ENCODE measurements at places on chromosomes 16 and 17.

DNA sequence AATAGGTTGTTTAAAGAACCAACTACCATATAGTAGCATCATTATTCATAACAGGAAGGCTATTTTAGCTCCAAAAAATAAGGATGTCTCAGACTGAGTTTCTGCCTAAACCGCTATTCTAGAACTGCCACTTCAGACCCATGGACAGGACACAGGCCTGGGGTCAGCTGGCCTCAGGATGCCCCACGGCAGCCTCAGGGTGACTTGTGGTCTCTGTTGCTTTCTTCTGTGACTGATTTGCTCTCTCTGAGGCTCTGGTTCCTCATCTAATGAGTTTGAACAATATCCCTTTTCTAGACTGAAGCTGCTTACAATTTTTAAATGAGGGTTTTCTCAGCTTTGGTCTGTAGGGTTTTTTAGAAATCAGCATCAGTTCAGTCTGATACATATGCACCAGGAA lies 31.8 kb upstream of the IRF8 start:
- DNase-seq, result no peak

DNA sequence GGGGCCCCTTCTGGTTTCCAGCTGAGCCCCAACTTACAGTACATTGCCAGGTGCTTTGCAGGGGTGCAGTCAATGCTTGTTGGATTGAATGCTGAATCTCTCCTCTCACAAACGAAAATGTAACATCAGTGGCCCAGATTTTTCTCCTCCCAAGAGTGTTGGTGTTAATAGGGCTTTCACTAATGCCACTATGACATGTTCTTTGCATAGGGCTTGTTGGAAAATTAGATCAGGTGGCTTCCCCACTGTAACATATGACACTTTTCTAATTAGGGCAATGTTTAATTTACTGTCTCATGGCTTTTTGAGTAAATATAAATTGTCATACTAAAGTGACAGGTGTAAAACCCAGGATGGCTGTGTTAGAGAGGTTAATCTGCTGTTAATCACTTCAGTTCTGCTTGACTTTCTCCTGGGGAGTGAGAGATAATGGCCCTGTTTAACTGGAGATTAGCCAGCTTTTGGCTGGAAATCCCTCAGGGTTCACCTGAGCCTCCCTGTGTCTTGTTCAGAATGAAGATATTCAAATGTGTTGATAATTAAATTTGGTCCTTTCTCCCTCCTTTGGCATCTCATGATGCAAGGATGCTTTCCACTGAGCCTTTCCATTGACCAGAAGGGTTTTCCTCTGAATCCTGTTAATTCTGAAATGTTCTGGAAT lies 502.3 kb downstream of the RBFOX1 start:
- DNase-seq, result no peak

- no peak for DNase-seq
Measured at GRCh38 chr17:60248618-60249289, 99.0 kb downstream of the CA4 start.

DNA sequence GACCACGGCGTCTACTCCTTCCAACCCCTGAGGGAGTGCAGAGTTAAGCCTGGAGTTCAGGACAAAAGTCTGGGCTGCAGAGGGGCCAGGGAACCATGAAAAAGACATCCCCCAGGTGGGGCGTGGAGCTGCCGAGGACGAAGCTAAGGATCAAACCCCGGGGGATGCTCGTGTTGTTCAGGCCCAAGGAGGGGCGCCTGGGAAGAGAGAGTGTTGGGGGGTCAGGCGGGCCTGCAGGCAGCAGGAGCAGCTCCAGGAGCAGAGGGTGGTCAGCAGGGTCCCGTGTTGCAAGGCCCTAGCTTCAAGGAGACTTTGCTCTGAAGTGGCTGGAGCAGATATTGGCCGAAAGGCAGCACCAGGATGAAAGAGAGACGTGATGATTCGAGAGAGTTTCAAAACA lies 26.7 kb downstream of the NECAB2 start:
- no peak for DNase-seq

DNA sequence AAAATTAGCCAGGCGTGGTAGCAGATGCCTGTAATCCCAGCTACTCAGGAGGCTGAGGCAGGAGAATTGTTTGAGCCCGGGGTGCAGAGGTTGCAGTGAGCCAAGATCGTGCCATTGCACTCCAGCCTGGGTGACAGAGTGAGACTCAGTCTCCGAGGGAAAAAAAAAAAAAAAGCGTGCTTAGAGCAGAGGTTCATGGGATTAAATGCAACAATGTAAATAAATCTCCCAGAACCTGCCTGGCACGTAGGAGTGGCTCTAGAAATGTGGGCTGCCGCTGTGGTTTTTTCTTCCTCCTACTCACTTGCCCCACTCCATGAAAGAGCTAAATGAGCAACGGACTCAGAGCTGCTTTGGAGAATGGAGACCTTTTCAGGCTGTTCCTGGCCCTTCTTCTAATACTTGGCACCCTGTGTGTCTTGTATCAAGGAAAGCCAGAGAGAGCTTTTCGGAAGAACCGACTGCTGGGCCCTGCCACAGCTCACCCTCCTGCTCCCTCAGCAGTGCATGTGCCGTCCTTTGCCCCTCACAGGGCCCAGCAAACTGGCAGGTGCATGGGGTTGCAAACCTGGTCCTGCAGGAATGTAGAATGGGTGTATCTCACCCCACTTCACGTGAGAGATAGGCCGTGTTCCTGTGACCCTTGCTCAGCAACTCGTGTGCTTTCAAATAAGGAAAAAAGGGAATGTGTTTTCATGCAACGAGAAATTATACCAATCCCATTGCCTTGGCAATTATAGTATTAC lies 52.0 kb downstream of the LDHD start:
- DNase-seq, result peak; percentile 15

- no peak for DNase-seq
Measured at GRCh38 chr17:76137001-76137350, 4.1 kb downstream of the FOXJ1 start.

- DNase-seq, result peak; percentile 17
Measured at GRCh38 chr16:71230122-71230845, at the start of gene HYDIN. Gene HYDIN, minus strand, starts transcription at chr16:71230722. Its CDS starts 43,827 bp downstream, at chr16:71186895.

- peak; percentile 99 for DNase-seq
Measured at GRCh38 chr17:60392042-60392844, at the start of gene USP32. Gene USP32, minus strand, starts transcription at chr17:60392133. Its CDS starts 194 bp downstream, at chr17:60391939.

GRCh38 chr17:16938496-16939207 lies 33.3 kb downstream of the TNFRSF13B start:
- no peak for DNase-seq

- no peak for DNase-seq
Measured at GRCh38 chr17:44677136-44677535, 12.4 kb downstream of the CCDC43 start.

- DNase-seq, result no peak
Measured at GRCh38 chr17:76191896-76192295, 48.4 kb downstream of the RNF157 start.

- peak; percentile 97 for DNase-seq
Measured at GRCh38 chr16:30052671-30053372, 12.7 kb upstream of the ALDOA start.

DNA sequence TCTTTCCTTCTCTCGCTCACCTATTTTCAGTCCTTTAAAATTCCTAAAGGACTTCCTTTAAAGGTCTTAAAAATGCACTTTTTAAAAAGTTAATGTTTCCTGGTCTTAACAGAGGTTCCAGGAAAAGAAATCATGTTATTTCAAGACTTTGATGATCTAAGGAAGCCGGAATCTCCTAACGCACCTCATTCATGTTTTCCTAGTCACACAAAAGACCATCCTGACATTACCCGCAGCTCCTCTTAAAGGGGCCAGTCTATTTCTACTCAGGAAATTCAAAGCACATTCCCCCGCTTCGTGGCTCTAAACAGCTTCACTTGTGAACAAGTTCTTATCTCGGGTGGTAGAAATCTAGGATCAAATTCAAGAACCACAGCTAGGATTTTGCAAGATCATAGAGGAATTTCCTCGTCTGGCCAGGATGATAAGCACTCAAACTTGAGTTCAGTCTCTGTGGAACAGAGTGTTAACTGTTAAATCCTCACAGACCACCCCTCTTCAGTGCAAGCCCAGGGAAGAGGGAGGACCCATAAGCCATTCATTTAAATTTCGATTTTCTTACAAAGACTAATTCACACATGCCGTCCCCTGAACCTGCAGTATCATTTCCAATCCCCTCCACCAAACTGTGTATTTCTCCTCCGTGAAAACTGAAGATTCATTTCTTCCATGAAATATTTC lies 137.1 kb upstream of the AXIN2 start:
- DNase-seq, result no peak

- no peak for DNase-seq
Measured at GRCh38 chr16:88005968-88006367, 54.7 kb downstream of the BANP start.

DNA sequence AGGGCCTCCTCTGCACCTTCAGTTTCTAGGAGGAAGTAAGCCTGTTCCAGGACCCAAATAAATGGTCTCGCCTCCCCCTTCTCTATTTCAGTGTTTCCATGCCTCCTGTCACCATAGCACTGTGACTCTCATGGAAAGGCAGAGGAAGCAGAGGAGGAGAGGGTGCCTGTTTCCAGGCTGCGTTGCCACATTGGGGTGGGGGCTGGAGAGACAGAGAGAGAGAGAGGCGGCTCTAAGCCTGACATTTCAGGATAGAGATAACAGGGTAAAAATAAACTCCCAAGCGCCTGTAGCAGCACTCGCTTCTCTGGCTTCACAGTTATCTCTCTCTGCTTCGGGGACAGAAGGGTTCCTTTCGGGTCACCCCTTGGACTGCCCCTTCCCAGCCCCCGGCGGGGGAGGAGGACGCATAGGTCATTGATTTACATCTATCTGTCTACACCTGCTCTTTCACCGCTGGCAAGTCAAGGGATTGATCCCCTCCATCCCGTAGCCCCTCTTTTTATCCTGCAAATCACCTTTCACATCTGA lies 71.2 kb upstream of the MRTFB start:
- DNase-seq, result no peak

DNA sequence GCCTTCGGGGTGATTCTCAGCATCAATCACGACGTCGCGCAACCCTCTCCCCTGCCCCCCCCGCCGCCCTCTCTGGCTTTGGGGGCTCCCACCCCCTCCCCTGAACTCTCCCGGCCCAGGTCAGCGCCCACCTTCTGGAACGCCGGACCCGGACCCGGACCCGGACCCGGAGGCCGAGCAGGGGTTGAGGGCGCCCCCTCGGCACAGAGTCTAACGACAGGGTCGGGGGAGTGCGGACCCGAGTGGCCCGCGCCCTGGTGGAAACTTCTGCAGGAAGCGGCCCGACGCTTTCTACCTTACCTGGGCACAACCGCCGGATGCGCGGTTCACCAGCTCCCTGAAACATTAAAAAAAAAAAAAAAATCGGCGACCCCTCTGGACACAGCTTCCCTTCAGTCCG lies 16.2 kb downstream of the SALL1 start:
- no peak for DNase-seq

DNA sequence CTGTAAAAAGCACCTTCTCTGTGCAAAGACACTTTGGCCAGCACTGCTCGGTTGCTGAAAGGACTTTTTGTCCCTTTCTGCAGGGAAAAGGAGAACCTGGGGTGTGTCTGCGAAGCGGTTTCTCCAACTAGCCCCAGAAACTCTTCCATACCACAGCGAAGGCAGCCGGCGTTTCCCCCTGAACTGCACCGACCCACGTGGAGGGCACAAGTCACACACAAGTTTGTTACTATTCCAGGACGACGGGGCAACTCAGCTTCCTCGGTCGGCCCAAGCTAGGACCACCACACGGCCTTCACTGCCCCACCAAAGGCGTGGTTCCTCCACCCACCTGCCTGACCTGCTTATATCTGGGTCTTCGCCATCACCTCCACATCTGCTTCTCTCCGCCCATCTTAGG lies 1.9 kb downstream of the RTN4RL1 start:
- DNase-seq, result no peak

GRCh38 chr16:27727941-27728340 lies 178.0 kb downstream of the KATNIP start:
- DNase-seq, result no peak

- no peak for DNase-seq
Measured at GRCh38 chr17:80068301-80069222, 32.1 kb downstream of the CCDC40 start.

All from activated naive CD8-positive, alpha-beta T cell treated with anti-CD3 and anti-CD28 coated beads, Interleukin-2, amount 50 U/mL, for 24 hours (primary cell).